SJSA1 (cell line): ENCODE measurements at places on chromosomes 5 and 9. TPM values are rescaled to one million over a fixed set of nuclear protein-coding genes. Genes with fewer than 3 reads are reported as not detected.

GRCh38 chr5:28328681-28329080 is 1290.3 kb upstream of the CDH9 start:
- no peak for DNase-seq

- DNase-seq: no peak
Observed at GRCh38 chr5:108141676-108142075, 240.2 kb downstream of the FBXL17 start.

DNA sequence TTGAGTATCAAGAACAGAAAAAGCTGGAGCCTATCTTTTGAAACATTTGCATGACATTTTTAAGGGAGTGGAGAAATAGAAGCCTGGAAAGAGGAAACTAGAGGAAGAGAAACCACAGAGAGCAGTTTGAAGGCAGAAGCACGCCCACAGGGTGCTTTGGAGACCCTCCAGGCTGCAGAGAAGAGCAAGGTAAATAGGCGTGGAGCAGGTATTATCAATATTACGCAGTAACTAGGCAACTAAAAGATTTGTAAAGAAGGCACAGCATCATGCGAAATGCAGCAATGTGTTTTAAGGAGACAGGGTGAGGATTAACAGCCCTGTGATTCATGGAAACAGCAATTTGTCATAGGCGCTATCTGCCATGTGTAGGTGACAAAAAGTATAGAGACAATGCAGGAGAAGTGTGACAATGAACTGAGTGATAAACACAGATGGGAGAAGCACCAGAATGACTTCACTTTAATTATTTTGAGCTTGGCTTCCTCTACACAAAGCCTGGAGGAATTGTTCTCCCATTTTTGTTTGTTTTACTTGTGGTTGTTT is 281.2 kb downstream of the BRINP1 start:
- no peak for DNase-seq

DNA sequence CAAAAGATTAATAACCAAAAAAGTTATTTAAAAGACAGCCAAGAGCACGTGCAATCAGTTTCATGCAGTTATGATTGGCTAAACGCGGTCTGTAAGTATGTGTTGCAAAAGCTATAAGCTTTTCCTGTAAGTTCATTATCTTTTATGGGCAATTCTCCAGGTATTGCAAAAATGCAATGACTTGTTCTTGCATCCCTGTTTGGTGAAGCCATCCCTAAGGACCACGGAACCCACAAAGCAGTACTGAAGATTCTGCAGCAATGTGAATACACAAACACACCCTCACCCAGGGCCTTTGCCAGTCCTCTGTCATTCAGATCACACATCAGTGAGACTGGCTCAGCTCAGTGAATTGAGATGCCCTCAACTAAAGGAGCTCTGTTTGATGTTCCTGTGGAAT is 11.4 kb downstream of the GCNT4 start:
- no peak for DNase-seq

DNA sequence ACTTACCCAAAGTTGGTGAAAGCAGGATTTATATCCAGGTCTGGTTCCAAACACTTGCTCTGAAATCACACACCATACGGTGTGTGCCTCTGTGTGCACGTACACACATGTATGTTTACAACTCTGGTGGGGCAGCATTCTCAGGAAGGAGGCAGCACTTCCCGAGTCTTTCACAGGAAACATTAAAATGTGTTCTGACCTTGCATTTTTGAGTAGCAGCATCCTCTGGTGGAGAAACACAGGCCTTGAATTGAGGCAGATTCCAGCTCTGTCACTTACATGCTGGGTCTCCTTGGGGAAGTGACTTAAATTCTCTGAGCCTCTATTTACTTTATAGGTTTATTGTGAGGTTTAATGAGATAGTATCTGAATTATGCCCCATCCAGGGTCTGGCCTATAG is 126.4 kb downstream of the RGS3 start:
- DNase-seq: no peak

- no peak for DNase-seq
Observed at GRCh38 chr5:152422081-152422480, 17.0 kb upstream of the NMUR2 start.

GRCh38 chr9:134571326-134571931 is 70.2 kb upstream of the COL5A1 start:
- DNase-seq: peak; percentile 35

- DNase-seq: no peak
Observed at GRCh38 chr5:56102889-56103288, 108.1 kb upstream of the IL6ST start.

GRCh38 chr9:92663126-92663525 is 6.8 kb downstream of the IPPK start:
- DNase-seq: no peak

DNA sequence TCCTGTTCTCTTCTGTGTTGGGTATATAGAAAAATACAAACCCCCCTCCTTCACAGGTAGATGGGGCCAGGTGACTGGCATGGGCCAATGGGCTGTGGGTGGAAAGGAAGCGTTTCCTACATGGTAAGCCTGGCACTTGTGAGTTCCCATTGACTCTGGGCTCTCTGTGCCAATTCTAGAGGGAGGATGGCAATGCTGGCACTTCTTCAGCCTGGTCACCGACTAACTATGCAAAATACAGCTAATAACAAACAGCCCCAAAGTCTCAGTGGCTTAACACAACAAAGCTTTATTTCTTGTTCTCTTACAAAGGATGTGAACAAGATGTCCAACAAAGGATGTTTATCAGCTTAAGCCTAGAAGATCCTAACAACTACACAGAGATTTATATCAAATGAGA is 258.1 kb downstream of the SYK start:
- no peak for DNase-seq

DNA sequence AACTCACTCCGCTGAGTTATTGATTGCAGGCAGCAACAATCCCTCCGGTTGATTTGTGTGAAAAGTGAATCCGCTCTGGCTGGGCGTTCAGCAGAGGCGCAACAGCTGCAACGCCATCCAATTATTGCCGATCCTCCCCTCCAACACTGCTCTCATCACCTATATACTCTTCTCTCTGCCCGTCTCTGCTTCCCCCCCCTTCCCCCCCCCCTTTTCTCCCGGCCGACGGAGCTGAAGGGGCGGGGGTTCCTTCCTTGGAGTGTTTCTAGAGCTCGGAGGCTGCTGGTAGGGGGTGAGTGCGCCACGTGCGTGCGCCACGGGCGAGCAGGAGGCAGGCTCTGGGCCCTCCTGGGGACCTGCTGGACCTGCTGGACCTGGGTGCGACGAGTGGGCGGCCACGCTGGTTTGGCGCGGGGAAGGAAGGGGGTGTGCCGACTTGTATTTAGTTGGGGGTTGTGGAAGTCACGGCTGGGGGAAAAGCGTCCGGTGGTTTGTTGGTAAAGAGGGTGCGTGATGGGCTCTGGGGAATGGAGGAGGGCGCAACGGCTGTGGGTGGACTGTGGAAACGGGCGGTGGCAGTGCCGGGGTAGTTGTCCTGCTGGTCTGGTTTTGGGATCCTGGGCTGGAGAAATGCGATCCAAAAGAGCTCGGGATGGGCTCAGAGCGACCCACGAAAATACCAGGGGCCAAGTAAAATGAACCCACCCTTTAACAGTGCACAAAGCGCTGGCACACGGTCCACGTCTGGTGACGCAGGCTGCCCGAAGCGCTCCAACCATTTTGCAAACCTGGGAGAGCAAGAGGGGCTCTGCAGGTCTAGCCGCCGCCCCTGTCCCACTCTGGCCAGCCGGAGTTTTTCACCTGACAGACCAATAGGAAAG is 6.4 kb upstream of the MEF2C start:
- DNase-seq: peak; percentile 43

DNA sequence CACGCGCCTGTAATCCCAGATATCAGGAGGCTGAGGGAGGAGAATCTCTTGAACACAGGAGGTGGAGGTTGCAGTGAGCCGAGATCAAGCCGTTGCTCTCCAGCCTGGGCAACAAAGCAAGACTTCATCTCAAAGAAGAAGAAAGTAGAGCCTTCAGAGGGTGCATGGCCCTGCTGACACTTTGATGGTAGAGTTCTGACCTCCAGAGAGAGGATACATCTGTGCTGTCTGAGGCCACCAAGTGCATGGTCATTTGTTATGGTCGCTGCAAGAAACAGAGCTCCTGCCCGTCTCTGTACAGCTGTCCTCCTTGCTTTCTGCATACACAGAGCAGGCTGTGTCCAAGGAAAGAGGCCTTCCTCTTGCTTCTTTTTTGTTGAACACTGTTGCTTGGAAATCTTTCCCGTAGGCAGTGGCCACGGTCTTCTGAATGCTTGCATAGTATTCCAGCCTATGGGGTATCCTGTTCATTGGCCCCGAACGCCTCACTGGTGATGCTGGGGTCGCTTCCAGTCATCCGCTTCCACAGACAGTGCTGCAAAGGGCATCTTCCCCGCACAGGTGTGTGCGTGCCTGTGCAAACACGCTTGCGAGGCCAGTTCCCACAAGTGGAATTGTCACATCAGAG is 36.8 kb upstream of the UNC5A start:
- peak; percentile 37 for DNase-seq

The ADAMTSL2 gene
- total RNA-seq: not detected in 2 replicates

The CAST gene
- 234 and 272 TPM in 2 replicates for total RNA-seq

The ARHGEF28 gene
- 13.6 and 20.2 TPM in 2 replicates for total RNA-seq

The PTPRD gene
- total RNA-seq: not detected in 2 replicates

The PAEP gene
- not detected in 2 replicates for total RNA-seq

The MARCHF3 gene
- 2.3 and 3.4 TPM in 2 replicates for total RNA-seq

The CLIC3 gene
- total RNA-seq: 0.89 TPM in 1 of 2 replicates, not detected in the other

The PCDHA6 gene
- total RNA-seq: not detected in 2 replicates

The RFESD gene
- total RNA-seq: 0.72 and 1.7 TPM in 2 replicates

The ANKRD31 gene
- total RNA-seq: not detected in 2 replicates
